Stimulated activated CD4-positive, alpha-beta T cell treated with anti-CD3 and anti-CD28 coated beads, Interleukin-1b, Interleukin-23, amount 100 ng/mL, for 1 hour (primary cell): ENCODE measurements at places on chromosomes 12 and 14.

GRCh38 chr12:106245767-106246166 lies 2.1 kb downstream of the CKAP4 start:
- DNase-seq, result no peak

DNA sequence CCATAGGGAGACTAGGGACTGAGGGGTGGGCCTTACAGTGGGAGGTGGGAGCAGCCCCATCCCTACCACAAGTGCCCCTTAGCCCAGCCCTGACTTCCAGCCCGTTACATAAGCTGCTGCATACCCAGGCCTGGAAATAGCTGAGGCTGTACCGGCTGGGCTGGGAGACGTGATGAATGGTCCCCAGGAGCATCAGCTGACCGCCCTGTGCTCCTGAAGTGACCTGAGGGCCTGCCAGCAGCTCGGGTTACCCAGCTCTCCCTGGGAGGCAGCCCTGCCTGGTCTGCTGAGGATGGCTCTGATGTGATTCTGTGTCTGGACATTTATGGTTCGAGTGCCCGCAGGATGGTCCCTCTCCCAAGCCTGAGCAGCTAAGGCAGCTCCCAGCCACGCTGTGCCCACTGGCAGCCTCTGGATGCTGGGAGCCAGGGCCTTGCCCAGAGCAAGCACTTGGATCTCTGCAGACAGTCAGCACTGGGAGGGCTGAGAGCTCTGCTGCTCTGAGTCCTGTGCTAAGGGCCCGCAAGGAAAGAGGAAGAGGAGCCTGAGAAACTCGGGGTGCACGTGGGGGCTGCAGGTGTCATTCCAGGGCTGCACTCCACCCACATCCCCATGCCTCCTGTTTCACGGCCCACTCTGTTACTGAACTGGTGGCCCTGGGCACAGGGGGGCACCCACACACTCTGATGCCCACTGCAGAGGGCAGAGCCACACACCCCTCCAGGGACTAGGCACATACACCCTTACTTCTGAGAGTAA lies 20.5 kb downstream of the TAMALIN start:
- DNase-seq, result no peak

- no peak for DNase-seq
These were observed 65.7 kb downstream of the TNFAIP2 start for GRCh38 chr14:103188810-103189480.

DNA sequence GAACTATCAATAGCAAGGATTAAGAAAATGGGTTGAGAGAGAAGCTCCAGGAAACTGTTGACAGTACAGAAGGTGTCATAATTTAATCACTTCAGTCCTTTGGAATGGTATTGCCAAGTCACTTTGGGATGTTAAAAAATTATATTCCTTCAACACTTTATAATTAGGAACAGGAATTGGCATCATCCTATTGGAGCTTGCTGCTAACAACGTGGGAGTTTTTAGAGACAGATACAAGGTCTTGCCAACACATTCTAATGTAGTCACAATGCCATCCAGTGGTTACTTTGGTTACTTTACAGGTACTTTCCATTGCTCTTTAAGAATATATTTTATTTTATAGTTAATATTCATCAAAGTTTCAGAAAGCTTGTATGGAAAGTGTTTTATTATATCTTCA lies 310.1 kb downstream of the SYT1 start:
- no peak for DNase-seq

GRCh38 chr14:58118097-58118815 lies 33.8 kb downstream of the ARMH4 start:
- no peak for DNase-seq

GRCh38 chr14:61360796-61361525 lies 39.6 kb downstream of the PRKCH start:
- no peak for DNase-seq

DNA sequence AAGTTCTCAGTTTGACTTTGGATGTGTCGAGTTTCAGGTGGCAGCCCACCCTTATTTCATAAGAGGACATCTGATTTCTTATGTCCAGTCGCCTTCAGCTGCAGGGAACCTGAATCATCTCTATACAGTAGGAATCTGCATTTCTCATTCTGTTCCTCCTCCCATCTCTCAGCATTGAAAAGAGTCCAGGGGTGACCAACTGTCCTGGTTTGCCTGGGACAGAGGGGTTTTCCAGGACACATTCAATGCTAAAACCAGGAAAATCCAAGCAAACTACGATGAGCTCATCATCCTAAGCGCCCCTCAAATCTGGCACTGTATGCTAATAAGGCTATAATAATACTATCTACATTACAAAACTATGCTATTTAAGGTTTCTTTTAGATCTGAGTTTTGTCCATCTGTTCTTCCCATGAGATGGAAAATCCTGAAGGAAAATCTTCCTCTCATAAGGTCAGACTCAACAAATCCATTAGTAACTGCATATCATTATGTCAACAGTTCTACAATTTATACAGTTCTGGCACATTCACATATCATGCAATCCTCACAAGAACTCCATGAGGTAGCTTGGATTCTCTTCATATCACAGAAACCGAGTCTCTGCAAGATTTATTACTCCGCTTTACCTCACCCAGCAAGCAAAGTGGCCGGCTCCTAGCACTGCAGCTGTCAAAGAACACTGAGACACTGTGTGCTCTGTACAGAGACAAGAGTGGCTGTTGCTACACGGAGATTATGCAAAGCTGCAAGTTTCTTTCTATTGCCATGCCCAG lies 15.6 kb upstream of the CALM1 start:
- no peak for DNase-seq

GRCh38 chr14:99284254-99285004 lies 12.4 kb upstream of the BCL11B start:
- DNase-seq, result no peak

- no peak for DNase-seq
These were observed 110.6 kb downstream of the CALM1 start for GRCh38 chr14:90507428-90507827.

DNA sequence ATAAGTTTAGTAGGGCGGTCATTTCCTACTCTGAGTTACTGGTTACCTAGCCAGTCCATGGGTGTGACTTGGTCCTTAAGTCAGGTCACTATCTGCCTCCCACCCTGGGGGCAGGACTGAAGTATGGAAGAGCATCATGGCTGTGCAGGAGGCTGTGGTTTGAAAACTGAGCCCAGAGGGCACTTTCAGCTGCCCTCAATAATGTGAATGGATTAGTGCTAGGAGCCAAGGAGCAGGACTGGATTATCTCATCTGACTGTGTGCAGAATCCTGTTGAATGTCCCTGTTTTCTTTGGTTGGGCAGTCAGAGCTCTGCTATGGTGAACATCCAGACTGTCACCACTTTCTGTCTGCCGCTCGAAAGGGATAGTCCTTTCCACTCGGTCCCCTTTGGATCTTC lies 1.6 kb downstream of the ATXN7L3B start:
- DNase-seq, result no peak

- no peak for DNase-seq
These were observed 216.5 kb downstream of the C12orf50 start for GRCh38 chr12:87812681-87813080.

- DNase-seq, result no peak
These were observed 27.2 kb downstream of the NOC4L start for GRCh38 chr12:132171293-132171967.

DNA sequence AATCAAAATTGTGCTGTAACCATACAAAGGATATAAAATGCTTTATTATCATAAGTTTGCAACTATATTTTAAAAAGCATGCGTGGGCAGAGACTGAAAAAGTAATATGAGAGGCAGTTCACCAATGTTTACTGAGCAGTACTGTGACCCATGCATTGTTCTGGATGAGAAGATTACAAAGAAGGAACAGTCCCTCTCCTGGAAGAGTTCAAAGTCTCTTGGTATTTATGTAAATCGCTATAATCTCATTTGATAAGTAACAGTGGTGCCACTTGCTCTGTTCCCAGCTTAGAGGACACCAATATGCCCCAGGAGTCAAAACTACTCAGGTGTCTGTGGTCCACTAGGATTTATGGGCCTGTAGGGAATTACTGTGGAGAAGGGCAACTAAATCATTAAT lies 2.1 kb upstream of the CMAS start:
- no peak for DNase-seq

DNA sequence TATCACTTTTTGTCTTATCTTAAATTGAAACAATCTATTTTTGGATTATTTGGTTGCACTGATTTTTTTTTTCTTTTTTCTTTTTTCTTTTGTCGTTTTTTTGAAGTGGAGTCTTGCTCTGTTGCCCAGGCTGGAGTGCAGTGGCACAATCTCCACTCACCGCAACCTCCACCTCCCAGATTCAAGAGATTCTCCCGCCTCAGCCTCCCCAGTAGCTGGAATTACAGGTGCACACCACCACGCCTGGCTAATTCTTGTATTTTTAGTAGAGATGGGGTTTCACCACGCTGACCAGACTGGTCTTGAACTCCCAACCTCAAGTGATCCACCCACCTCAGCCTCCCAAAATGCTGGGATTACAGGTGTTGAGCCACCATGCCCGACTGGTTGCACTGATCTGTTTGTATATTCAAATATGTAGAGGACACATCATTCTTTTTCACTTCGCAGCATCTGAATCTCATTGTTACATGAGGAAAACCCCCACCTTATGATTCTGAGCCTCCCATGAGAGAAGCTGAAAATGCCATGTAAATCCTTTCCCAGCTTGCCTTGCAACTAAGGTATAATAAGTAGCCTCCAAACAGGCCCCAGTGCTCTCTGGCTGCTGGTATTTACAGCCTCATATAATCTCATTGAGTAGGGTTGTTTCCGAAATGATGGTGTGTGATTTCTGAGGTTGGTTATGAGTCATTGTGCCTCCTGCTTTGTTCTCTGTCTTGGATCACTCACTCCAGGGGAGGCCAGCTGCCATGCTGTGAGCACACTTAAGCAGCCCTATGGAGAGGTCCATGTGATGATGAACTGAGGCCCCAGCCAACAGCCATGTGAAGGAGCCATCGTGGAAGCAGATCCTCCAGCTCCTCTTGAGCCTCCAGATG lies 5.2 kb upstream of the HSP90B1 start:
- DNase-seq, result peak; percentile 4

DNA sequence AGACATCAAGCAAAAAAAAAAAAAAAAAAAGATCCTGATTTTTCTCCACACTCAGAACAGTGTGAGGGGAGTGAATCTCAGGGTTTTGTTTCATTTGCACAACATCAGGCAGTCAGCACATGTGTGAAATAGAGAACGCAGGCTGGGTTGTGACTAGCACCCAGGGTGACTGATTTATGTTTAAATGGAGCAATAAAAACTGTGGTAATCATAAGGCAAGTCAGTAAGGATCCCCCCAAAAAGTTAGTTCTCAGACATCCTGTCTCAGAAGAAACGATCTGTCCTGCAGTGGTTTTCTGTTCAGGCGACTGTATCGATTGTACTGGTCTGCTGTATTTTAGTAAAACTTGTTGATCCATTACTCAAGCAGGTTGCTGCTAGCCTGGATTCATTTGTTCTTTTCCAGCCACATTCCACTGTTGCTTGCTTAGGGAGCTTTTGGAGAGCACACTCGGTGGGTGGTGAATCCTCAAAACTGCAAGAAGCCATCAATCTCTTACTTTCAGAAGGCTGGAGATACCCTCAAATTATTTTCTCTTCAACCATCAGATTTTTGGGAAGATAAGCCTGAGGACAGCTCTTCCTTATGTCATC lies 107.1 kb downstream of the DACT1 start:
- no peak for DNase-seq

DNA sequence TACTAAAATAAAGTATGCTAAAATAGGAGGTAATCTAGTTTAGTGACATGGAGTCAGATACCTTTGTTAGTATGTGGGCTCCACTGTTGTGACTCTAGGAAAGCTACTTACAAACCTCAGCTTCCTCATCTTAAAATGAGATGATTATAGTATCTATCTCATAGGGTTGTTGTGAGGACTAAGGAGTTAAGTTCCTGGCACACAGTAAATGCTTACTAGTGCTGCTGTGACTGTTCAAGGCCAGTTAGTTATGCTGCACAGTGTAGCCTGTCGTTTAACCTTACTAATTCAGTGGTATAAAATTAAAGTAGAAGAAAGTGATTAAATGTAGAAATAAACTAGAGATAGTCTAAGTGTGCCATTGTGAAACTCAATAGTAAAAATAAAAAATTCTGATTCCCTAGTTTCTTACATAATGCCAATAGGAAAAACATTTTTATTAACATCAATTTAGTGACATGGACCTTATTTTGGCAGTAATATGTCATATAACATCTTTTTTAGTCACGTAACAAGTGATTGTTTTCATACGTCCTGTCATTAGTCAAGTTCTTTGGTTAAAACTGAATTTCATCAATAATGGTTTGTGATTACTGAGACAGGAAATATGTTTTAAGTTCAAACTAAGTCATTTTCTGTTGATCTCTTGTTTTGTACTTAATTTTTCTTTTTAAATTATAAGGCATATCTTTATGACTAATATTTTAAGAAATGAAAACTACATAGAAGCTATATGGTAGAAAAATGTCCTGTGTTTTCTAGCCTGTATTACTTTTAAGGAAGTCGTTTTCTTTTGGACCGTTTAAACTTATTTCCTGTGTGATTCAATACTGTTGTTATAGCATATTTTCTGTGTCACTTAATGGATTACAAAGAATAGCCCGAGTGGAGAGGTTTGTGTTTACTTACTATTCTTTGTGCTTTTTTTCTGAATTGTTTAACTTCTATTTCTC lies 74.0 kb downstream of the PCNX1 start:
- DNase-seq, result no peak

GRCh38 chr12:7035463-7035862 lies 17.2 kb upstream of the LPCAT3 start:
- DNase-seq, result no peak

GRCh38 chr12:1838205-1838993 lies 18.0 kb downstream of the LRTM2 start:
- DNase-seq, result no peak

GRCh38 chr12:91404441-91404840 lies 221.8 kb upstream of the DCN start:
- no peak for DNase-seq

- no peak for DNase-seq
These were observed 25.6 kb downstream of the NDUFA12 start for GRCh38 chr12:94977766-94978468.

DNA sequence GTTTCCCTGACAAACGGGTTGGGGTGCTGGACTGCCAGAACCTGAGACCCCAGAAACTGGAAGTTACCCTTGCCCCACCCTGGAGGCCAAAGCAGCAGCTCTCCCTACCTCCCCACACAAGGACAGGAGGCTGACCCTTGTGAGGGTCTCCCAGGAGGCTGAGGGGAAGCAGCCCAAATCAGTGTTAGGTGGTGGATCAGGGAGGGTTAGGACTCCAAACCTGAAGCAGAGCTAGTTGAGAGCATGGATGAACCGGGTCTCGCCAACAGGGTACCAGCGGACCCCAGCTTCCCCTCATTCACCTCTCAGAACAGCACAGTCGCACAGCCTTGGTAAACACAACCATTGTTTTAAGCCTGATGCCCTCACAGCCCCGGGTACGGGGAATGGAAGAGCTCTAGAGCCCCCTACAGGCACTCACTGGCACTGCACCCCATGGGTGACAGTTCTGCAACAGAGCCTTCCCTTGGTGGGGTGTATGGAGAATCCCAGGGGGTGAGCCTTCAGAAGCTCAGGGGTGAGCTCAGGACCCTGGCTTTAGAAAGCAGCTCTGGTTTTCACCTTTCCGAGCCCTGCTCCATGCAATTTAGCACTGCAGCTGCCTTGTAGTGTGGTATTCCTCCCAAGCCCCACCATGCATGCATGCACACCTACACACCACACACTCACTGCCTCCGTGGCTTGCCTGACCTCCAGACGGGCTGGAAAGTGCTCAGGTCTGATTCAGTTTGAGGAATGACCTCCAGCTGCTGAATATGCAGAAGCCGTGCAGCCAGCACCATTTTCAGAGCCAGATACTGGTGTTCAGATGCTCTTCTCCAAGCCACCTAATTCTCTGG lies 11.2 kb downstream of the ESRRB start:
- peak; percentile 41 for DNase-seq
